ENCODE measurements at places on chromosomes 16 and 17. TPM values are rescaled to one million over a fixed set of nuclear protein-coding genes. Genes with fewer than 3 reads are reported as not detected.

CES2 gene
- total RNA-seq: 27.7 TPM

EFCAB5 gene
- 2.5 TPM for total RNA-seq

CDH3 gene
- 0.88 TPM for total RNA-seq

TBC1D3 gene
- not detected for total RNA-seq

KRTAP4-4 gene
- not detected for total RNA-seq

EVI2B gene
- total RNA-seq: 28.0 TPM

NPIPA1 gene
- total RNA-seq: 156 TPM

BHLHA9 gene
- not detected for total RNA-seq

PIK3R6 gene
- total RNA-seq: 0.81 TPM

PYCARD gene
- total RNA-seq: 29.8 TPM

MYH11 gene
- not detected for total RNA-seq

MMP2 gene
- total RNA-seq: not detected

GPR139 gene
- not detected for total RNA-seq

HS3ST3B1 gene
- total RNA-seq: 13.2 TPM

ZNF213 gene
- 11.6 TPM for total RNA-seq

FBXO31 gene
- total RNA-seq: 30.5 TPM

COTL1 gene
- total RNA-seq: 154 TPM

SLC12A3 gene
- total RNA-seq: not detected

MYH3 gene
- total RNA-seq: 4.2 TPM

DNASE1L2 gene
- 0.88 TPM for total RNA-seq

HSPB9 gene
- total RNA-seq: not detected

KRT40 gene
- not detected for total RNA-seq

TUFM gene
- total RNA-seq: 358 TPM

Measured in natural killer cell treated with Interleukin-12 subunit alpha and Interleukin-12 subunit beta and Interleukin-15 and Interleukin-18, amount 100 ng/mL, for 72 hours (primary cell).